ENCODE measurements at places on chromosomes 2 and 18.

DNA sequence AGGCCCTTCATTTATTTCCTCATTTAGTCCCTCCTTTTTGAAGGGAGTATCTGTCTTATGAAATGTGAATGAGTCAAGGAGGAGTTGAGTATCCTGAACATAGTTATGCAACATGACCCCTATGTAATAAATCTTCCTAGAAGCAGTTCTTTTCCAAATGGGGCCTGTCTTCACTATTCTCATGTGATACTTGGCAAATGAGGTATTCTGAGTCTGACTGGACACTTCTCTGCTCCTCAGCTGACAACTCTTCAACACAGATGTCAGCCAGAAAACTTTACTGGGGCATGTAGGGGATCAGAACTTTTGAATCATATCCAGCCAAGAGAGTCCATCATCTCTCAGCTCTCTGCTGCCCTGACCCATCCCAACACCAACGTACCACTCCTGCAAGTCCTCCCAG is 291.6 kb downstream of the ZNF385B start:
- H3K27me3 ChIP-seq: no peaks in the 10 kb centered on the region
- no peaks in the 10 kb centered on the region for H3K36me3 ChIP-seq
- DNase-seq: peak; percentile 50
- H3K4me3 ChIP-seq: no peak overlapping the region
- H3K4me1 ChIP-seq: peaks cover 19% of the 10 kb centered on the region
- H3K27ac ChIP-seq: peak overlapping the region; percentile 8

DNA sequence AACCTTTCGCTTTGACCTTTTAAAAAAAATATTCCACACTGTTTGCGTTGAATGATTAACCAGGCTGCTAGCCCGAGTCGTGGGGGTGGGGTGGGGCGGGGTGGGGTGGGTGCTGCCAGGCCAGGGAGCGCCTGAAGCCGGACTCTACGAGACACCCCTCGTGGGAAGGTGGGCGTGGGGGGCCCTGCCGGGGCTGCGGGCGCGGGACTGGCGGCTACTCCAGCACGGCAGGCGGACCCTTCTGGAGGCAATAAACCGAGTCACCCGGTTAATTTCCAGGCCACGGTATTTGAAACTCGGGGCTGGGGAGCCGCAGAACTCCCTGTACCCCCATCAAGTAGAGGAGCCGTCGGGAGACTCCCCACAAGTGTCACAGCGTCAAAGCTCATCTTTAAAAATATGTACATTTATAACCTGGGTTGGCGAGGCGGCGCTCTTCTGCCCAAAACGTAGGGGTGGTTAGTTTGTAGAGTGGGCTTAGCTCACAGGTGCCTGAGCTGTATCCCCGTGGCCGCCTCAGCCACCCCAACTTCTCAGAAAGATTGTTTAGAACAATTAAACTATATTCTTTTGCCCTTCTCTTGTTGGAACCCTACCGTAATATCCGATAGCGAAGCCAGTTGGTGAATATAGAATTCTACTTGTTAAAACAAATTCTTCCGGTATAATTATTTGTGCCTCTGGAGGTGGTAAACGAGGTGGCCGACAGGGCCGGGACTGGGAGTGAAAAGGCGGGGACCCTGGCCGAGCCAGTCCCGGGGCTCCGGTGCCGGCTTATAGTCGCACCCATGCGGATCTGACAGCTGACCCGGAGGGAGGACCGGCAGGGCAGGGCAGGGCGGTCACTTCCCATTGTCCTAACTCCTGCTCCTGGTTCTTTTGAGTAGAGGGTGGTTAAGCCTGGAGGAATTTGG is 1.4 kb downstream of the B3GNT2 start:
- H3K4me3 ChIP-seq: peak overlapping the region; percentile 90
- H3K36me3 ChIP-seq: no peaks in the 10 kb centered on the region
- peaks cover 47% of the 10 kb centered on the region for H3K4me1 ChIP-seq
- no peaks in the 10 kb centered on the region for H3K27me3 ChIP-seq

DNA sequence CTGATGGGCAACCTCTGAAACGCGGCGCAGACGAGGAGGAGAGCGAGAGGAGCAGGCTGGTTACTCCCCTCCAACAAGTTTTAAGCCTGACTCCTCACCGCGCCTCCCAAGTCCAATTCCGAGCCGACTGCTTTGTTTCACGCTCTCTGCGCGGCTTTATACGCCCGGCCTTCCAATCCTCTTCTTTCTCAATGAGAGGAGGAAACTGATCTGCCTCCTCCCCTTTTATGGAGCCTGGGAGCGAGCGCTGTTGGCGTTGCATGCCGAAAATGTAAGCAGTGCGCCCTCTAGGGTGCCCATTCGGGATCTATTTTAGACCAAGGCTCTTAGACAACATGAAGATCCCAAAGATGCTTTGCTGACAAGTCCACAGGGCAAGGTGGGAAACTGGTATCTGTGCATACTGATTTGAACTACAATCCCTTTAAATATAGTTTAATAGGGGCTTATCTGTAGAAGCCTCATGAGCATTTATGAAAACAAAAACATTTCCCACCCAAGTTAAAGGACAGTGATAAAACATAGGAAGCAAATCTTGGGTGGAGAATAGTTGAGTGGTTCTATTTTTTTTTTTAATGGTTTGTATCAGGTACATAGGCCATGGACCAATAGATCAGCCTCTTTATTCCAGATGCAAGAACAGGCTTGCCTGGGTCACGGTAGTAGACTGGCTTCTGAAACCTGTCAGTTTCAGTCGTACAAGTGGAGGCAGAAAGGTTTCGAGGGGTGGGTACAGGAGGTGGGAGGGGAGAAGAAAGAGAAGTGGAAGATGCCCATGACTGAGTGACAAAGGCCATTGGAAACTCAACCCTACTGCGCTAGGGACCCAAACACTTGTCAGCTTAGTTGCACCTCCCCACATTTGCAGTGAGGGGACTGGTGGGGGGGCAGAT is at the start of gene RND3:
Gene RND3 (minus strand): TSS at position 131 of the 893 bp plus-strand sequence. CDS start 250 bp downstream, outside the sequence.
- peaks cover 68% of the 10 kb centered on the region for H3K4me1 ChIP-seq
- peaks cover 46% of the 10 kb centered on the region for H3K27me3 ChIP-seq

DNA sequence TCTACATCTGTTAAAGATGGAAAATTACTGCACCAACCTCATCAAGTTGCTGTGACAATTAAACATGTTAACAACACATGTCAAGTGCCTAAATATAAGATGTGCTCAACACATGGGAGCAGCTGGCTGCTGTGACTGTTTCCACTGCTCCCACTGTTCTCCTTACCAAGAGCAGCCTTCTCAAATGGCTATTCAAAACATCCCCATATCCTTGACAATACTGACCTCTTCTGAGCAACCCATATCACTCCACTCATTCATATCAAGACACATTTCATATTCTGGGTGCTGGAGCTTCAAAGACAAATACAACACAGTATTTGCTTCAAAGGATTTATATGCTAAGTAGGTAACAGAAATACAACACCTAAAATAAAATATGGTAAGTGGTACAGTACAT is 60.3 kb downstream of the PIAS2 start:
- no peak overlapping the region for H3K4me3 ChIP-seq
- peaks cover 16% of the 10 kb centered on the region for H3K36me3 ChIP-seq
- H3K27me3 ChIP-seq: no peaks in the 10 kb centered on the region
- no peak for DNase-seq

- peaks cover 7% of the 10 kb centered on the region for H3K36me3 ChIP-seq
- no peaks in the 10 kb centered on the region for H3K4me1 ChIP-seq
- no peak overlapping the region for H3K27ac ChIP-seq
Measured at GRCh38 chr2:241859436-241860183, 916 bp upstream of the PDCD1 start.

DNA sequence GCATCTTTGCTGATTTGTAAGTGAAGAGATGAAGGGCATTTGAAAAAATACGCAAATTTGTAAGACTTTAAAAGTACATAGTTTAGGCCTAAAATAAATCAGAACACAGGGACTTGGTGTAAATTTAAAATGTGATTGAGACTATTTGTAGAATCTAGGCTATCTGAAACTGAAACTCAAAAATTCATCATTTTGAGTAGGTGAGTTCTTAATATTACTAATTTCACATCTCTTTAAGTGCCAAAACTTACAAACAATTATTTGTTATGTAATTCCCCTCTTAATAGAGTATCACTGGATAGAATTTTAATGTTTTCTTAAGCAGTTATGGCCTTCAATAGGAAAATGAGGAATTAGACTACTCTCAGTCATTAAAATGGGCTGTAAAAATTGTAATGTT is 14.0 kb upstream of the HRH4 start:
- no peak for DNase-seq
- H3K27ac ChIP-seq: no peak overlapping the region
- H3K4me1 ChIP-seq: no peaks in the 10 kb centered on the region
- no peak overlapping the region for H3K4me3 ChIP-seq

DNA sequence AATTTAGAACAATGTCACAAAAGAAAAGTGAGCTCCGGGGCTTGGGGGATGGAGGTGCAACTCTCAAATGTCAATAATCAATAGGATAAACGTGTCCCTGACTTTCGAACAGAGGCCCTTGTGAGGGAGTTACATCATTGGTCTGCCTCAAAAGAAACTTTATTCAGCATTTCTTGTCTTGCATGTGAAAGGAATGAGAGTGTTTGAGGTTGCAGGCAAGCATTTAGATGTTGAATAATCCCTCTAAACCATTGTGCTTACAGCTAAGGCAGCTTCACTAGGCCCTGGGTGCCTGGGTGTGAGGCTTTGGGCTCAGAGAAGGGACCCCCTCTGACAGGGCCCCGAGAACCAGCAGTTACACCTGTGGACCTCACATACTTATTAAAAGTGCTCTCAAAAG is 28.6 kb upstream of the FHL2 start:
- H3K27ac ChIP-seq: no peak overlapping the region
- H3K36me3 ChIP-seq: peaks cover 6% of the 10 kb centered on the region
- no peak for DNase-seq
- H3K4me3 ChIP-seq: no peak overlapping the region

GRCh38 chr2:20349513-20349921 is 1.1 kb downstream of the PUM2 start:
- no peak for DNase-seq
- peaks cover 14% of the 10 kb centered on the region for H3K36me3 ChIP-seq
- H3K4me3 ChIP-seq: peak overlapping the region; percentile 89
- peak overlapping the region; percentile 82 for H3K27ac ChIP-seq

- no peak overlapping the region for H3K27ac ChIP-seq
- no peak overlapping the region for H3K4me3 ChIP-seq
- no peaks in the 10 kb centered on the region for H3K36me3 ChIP-seq
Measured at GRCh38 chr2:55438391-55439100, 18.9 kb upstream of the CCDC88A start.

- H3K36me3 ChIP-seq: no peaks in the 10 kb centered on the region
- no peak for DNase-seq
- no peaks in the 10 kb centered on the region for H3K4me1 ChIP-seq
- H3K27me3 ChIP-seq: peaks cover 2% of the 10 kb centered on the region
- no peak overlapping the region for H3K27ac ChIP-seq
Measured at GRCh38 chr2:138601458-138602165, 100.0 kb downstream of the SPOPL start.

Measured in HFFc6 (cell line).